Stimulated activated CD8-positive, alpha-beta memory T cell treated with anti-CD3 and anti-CD28 coated beads, Interleukin-7, amount 100 ng/mL, for 24 hours (primary cell): ENCODE measurements at places on chromosomes 7 and 10.

DNA sequence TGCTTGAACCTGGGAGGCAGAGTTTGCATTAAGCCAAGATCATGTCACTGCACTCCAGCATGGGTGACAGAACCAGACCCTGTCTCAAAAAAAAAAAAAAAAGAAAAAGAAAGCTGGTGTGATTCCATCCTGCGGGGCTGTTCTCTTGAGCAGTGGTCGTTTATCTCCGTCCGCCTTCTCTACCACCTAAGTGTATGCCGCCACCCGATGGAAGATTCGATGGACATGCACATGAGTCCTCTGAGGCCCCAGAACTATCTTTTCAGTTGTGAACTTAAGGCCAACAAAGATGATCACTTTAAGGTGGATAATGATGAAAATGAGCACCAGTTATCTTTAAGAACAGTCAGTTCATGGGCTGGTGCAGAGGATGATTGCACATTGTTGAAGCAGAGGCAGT lies 65.7 kb downstream of the ABRAXAS2 start:
- DNase-seq = no peak

- no peak for DNase-seq
Measured at GRCh38 chr10:12849319-12850181, 152.0 kb downstream of the CCDC3 start.

GRCh38 chr7:154929006-154929726 lies 73.8 kb downstream of the PAXIP1 start:
- no peak for DNase-seq

- DNase-seq = no peak
Measured at GRCh38 chr10:48678041-48678440, 6.6 kb upstream of the WDFY4 start.

DNA sequence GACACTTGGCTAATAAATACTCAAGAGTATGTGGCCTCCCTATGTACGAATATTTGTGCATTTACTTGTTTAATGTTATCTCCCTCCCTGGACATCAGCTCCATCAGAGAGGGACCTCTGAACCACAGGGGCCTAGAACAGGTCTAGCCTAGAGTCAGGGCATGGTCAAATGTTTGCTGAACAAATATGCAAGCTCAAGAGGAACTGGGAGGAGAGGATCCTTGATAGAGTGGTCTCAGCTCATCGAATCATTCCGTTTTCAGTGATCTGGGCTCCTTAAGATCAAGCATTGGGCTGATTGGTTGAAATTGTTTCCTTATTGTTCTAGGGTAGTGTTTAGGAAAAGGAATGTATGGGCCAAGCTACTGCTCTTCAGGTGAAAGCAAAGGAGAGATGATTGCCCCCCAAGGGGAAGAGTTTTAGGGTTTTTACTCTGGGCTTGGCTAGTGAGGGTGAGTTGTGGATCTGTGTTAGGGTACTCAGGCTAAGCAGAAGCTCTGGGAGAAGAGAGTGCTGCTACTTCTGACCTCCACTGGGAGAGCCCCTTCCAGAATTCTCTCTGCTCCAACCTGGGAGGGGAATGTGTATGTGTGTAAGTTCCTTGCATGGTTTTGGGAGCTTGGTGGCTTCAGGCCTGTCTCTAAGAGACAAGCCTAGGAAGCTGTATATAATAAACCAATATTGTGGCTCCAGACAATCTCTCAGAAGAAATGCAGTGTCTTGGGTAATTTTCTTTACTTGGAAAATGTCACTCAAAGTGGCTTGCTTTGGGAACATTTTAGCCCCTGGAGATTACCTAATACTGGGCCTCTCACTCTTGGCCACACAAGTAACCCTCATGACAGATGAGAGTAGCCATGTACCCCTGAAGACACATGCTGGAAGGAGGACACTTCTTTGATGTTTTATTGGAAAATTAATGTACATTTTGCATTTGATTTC lies 110.0 kb downstream of the EMX2 start:
- no peak for DNase-seq

DNA sequence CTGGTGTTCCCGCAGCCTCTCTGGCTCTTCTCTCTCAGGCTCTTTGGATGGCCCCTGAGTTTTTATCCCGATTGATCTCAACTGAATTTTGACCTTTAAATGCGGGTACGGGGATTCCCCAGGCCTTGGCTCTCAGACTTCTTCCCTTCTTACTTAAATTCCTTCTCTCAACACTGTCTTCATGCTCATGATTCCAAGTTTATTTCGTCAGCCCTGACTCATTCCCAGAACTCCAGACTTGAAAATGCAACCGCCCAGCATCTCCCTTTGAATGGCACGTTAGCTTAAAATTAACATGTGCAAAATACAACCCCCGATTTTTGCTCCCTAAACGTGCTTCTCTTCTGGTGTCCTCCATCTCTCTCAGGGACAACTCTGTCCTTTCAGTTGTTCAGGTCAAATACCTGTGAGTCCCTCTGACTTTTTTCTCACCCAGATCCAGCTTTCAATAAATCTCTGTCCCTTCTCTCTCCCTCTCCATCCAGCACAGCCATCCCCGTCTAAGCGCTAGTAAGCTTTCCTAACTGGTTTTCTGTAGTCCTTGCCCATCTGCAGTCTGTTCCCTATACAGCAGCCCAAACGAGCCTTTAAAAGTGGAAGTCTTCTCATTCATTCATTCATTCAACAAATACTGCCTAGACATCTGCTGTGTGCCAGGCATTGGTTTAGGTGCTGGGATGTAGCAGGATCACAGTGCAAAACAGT lies 7.1 kb downstream of the HECW1 start:
- no peak for DNase-seq

DNA sequence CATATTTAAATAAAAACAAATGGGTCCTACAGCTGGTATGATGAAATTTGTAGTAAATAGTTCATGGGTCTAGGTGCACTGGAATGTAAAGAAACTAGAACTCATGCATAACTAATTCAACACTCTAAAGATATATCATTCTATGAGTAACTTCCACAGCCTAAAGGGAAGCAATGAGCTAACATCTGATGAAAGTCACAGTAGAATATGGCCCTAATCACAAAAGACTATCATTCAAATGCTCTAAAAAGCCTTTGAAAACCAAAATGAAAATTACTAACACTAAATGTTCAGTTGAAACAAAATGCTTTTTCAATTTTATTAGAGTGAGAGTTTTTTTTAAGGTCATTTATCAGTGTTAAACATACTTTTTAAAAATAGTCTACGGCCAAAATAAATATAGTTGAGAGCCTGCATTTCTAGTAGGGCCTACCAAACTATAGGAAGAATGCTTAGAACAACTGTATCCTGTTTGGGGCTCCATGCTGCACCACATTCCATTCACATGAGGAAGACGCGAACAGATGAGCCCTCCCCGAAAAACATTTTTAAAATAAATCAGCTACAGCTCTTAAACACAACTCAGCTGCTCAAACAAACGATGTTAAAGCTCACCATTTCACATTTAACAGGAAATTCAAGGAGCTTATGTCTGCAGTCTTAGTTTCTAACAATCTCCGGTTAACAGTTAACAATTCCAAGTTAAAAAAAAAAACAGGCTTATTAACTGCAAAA lies 134.5 kb downstream of the NRBF2 start:
- DNase-seq = no peak

DNA sequence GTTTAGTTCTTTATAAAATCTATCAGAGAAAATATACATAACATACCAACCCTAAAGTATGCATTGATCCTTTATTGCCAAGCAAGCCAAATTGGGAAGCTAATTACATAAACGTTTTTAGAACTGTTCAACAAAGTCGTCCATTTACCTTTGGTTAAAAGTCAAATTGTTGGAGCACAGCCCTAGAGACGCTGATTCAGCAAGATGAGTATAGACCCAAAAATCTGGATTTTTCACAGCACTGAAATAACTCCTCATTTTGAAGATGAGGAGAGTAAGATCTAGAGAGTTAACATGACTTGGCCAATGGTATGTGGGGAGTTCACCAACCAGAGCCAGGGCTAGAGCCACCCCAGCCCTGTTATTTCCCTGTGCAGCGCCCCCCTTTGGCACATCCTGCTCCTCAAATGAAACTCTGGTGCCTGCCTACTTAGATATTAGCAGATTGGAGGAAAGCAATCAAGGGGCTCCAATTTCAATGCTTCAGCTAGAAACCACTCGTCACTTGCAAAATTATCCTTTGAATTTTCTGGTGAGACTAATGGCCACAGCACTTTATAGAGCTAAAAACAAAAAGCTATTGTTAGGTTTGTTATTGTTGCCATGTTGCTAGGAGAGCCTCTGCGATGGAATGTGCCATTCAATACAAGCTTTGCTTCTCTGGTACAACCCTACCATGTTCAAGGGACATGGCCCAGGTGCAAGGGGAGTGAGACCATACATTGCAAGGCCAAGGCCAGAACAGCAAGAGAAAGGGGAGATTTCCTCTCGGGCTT lies 132.6 kb upstream of the ZEB1 start:
- DNase-seq = no peak

DNA sequence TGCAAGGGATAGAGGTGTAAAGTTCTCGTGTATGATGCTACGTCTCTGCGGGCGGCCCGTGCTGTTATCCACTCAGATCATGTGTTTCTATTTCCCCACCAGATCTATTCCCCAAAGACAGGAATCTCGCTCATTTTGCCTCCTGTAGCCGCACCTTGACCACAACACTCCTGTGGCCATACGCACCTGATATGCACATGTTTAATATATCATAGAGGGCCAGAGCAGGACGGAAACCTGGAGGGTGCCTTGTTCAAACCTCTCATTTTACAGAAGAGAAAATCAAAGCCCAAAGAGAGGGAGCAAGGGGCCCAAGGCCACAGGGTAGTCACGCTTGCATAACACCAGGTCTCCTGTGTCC lies 37.6 kb downstream of the STRA8 start:
- no peak for DNase-seq

DNA sequence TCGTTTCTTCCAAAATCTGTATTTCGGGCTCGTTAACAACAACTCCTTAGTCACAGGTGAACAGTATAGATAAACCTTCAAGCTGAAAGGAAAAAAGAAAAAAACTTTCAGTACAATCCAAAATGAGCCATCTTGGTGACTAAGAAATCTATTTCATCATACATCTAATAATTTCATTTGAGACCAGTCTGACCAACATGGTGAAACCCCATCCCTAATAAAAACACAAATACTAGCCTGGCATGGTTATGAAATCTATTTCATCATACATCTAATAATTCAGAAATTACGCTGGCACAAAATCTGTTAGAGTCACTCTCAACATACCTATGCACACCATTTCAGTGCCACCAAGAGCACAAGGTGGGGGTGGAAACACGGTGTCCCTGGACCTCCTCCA lies 8.8 kb downstream of the DCLRE1C start:
- no peak for DNase-seq

- DNase-seq = no peak
Measured at GRCh38 chr7:5452937-5453540, 29.4 kb upstream of the TNRC18 start.

- DNase-seq = no peak
Measured at GRCh38 chr10:1608851-1609647, 128.3 kb downstream of the ADARB2 start.

DNA sequence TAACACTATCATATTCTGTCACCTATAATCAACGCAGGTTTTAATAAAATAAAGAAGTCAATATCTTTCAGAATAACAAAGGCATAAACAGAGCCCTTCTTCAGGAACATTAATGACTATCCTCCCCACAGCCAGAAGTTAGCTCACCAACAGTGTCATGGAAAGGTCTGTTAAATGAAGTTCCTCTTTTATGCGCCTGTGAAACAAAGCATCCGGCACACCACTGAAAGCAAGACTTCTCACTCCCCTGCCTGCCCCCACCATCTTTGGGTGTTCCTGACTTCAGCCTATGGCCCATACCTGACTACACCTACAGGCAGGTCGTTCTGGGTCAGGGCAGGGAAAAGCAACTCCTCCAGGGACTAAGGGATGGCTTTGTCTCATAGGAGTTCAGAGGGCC lies 205.4 kb downstream of the FANK1 start:
- DNase-seq = no peak

- DNase-seq = no peak
Measured at GRCh38 chr7:54978364-54979116, 40.3 kb upstream of the EGFR start.

GRCh38 chr7:143391462-143392404 lies 10.6 kb downstream of the ZYX start:
- no peak for DNase-seq

DNA sequence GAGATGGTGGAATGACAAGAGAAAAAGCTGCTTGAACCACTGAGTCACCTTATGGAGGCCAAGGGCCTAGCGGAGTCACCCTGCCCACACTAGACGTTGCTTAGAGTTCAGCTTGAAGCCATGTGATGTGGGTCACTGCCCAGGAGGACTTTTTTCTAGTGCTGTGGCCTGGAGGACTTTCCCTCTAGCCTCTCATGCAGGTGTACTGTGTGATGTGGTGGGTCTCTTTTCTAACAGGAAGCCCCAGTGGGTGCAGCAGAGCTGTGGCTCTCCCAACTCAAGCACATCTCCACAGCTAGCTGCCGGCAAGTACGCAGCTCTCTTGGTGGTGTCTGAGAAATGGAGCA lies 13.6 kb downstream of the POR start:
- DNase-seq = no peak

DNA sequence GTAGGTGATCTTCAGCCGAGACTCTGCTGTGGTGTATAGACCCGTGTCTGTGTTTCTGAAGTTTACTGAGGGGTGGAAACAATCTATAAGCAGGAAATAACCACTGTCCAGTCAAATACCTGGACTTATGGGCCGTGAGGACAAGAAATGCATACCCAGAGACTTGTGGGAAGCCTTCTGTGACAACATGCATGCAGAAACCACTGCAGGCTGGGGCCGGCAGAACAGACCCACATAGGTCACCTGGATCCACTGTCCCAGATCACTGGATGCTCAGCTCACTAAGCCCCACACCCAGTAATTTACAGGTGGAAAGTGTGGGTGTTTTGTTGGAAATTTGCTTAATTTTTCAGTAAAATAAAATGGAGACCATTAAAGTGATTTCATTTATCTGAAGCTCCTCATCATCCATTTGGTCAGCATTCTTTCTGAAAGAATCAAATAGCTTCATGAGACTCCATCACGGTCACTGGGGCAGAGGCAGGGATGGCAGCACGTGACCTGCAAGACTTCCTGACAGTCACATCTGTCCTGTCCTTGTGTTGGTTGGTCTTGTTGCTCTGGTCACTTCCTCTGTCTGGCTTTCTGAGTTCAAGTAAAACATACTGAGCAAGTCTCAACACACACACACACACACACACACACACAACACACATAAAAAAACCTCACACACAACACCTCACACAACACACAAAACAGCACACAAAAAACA lies 108.3 kb downstream of the TNS3 start:
- no peak for DNase-seq

GRCh38 chr7:155799514-155799913 lies 12.7 kb downstream of the SHH start:
- no peak for DNase-seq
